Naive B cell (primary cell): ENCODE measurements at places on chromosomes 11 and 22.

- H3K27me3 ChIP-seq, result no peaks in the 10 kb centered on the region
- no peak overlapping the region for H3K4me3 ChIP-seq
- peak; percentile 32 for DNase-seq
- H3K4me1 ChIP-seq, result no peaks in the 10 kb centered on the region
Observed at GRCh38 chr22:27885977-27886842, 32.8 kb downstream of the PITPNB start.

DNA sequence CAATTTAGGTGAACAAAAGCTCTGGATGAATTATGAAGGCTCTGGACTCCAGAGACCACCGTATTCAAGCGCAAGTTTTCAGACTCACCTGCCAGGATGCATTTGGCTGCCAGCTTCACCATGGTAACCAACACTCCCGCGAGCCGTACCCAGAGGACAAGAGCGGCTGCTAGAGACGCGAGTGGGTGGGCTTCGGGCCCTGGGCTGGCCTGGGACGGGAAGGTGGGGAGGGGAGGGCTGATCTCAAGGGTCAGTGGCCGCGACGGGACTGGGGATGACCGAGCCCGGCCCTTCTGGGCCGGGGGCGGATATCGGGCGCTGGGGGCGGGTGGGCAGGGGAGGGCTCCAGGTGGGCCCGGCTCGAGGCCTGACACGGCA, 344 bp downstream of the IFT27 start:
- peak overlapping the region; percentile 93 for H3K4me3 ChIP-seq
- no peaks in the 10 kb centered on the region for H3K27me3 ChIP-seq
- peaks cover 30% of the 10 kb centered on the region for H3K4me1 ChIP-seq

- peaks cover 26% of the 10 kb centered on the region for H3K36me3 ChIP-seq
- no peaks in the 10 kb centered on the region for H3K4me1 ChIP-seq
- H3K4me3 ChIP-seq, result no peak overlapping the region
- H3K27me3 ChIP-seq, result no peaks in the 10 kb centered on the region
- no peak for DNase-seq
Observed at GRCh38 chr11:18000760-18001159, 12.1 kb downstream of the SERGEF start.

DNA sequence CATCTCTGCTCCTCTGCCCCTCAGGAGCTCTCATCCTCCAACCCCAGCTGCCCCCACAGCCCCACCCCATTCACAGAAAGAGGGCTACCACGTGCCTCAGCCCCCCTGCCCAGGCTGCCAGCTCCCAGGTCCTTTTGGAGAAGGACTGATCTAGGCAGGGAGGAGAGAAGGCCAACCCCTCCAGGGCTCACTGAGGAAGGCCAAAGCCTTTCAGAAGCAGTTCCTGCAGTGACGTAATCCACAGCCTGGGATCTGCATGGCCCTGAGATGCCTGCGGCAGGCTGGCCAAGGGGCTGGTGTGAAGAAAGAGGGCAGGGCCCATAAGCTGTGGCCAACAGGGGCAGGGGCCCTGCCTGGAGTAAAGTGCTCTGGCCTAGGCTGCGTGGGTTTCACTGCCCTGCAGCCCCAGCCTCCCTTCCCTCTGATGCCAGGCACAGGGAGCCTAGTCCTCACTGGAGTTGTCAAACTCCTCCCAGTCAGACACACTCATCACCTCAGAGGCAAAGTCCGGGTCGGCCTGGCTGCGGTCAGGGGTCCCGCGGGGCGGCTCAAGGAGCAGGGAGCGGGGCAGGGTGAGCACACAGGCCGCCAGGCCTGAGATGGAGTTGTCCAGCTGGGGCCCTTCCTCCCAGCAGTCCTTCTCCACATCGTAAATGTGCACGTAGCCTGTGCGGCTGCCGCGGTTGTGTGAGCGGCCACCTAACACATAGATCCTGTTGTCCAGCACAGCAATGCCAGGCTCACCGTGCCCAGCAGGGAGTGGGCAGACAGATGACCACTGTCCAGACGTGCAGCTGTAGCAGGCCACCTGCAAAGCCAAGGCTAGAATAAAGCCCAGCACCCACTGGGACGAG, 4.2 kb upstream of the SCARF2 start:
- H3K4me3 ChIP-seq, result no peak overlapping the region
- peaks cover 12% of the 10 kb centered on the region for H3K4me1 ChIP-seq
- H3K36me3 ChIP-seq, result peaks cover 12% of the 10 kb centered on the region

DNA sequence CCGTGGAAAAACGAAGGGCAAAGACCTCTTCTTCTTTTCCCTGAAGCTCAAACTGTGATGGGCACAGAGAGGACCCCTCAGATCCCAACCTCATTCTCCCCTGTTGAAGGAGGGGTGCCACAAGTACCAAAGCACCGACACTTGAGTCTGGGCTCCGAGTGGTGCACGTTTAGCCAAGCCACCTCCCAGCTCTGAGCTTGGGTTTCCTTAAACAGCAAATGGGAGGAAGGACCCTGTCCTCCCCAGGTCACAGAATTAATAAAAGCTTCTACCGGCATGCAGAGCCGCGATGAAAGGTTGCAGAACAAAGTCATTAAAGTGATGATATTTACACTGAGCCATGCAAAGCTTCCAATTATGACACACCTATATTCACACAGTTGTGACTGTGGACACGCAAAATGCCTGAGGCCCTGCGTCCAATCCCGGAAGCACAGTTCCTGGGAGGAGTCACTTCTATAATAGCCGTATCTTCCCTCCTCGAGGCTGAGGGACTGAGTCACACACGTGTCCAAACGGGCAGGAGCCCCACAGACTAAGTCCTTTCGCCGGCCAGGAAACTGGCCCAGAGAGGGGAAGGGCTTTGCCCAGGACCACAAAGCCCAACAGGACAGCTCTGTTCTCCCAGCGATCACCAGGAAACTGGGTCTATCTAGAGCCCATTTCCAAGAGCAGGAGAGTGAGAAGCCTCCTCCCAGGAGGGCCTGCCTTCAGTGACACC, 922 bp upstream of the CSNK1E start:
- peaks cover 25% of the 10 kb centered on the region for H3K4me1 ChIP-seq
- peak overlapping the region; percentile 93 for H3K27ac ChIP-seq
- H3K4me3 ChIP-seq, result peak overlapping the region; percentile 92
- DNase-seq, result no peak

GRCh38 chr22:28009272-28009827, 90.3 kb upstream of the PITPNB start:
- no peak overlapping the region for H3K27ac ChIP-seq
- peak; percentile 61 for DNase-seq
- no peak overlapping the region for H3K4me3 ChIP-seq

DNA sequence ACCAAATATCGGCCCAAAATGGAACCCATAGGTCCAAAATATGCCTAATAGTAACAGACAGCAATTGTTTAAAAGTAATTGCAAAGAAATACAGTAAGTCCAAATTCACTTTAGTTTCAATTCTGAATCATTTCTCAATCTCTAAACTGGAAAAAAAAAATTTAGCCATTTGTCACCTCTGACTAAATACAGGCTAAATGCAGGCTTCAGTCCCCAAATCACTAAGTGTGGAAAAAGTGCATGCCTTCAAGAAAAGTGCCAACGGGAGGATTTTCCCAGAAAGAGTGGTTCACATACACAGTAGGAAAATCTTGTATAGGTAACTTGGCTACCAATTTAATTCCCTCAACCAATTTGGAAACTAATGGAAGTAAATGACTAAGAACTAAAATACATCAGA, 35.7 kb downstream of the SIK3 start:
- H3K4me1 ChIP-seq, result peaks cover 94% of the 10 kb centered on the region
- H3K36me3 ChIP-seq, result no peaks in the 10 kb centered on the region
- no peak for DNase-seq
- H3K27me3 ChIP-seq, result no peaks in the 10 kb centered on the region
- H3K4me3 ChIP-seq, result no peak overlapping the region

GRCh38 chr22:27775758-27776649, 25.6 kb downstream of the MN1 start:
- H3K4me3 ChIP-seq, result no peak overlapping the region
- H3K36me3 ChIP-seq, result no peaks in the 10 kb centered on the region

GRCh38 chr22:20033045-20033706, 12.3 kb downstream of the TANGO2 start:
- no peak for DNase-seq
- H3K36me3 ChIP-seq, result peaks cover 7% of the 10 kb centered on the region
- no peak overlapping the region for H3K4me3 ChIP-seq
- H3K27ac ChIP-seq, result peak overlapping the region; percentile 72
- H3K27me3 ChIP-seq, result no peaks in the 10 kb centered on the region

DNA sequence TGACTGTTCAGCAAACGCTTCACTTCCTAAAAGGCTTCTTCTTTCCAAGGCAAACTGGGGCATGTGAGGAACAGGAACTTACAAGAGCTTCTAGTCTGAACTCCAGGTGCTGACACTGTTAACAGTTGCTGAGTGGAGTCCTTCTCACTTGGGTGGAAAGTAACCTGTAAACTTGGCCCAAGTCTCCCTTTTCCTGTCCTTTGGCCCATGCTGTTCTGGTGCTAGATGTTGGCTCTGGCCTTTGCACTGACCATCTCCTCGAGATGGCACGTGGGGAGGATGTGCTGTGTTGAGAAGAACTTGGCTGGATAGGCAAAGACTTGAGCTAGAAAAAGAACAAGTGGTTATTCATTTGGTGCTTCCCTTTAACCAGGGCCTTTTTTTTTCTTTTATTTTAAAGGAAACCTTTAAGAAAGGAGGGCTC, 53.6 kb downstream of the PTPRJ start:
- peaks cover 74% of the 10 kb centered on the region for H3K4me1 ChIP-seq
- no peak overlapping the region for H3K4me3 ChIP-seq
- no peak overlapping the region for H3K27ac ChIP-seq
- no peak for DNase-seq
- H3K27me3 ChIP-seq, result no peaks in the 10 kb centered on the region

DNA sequence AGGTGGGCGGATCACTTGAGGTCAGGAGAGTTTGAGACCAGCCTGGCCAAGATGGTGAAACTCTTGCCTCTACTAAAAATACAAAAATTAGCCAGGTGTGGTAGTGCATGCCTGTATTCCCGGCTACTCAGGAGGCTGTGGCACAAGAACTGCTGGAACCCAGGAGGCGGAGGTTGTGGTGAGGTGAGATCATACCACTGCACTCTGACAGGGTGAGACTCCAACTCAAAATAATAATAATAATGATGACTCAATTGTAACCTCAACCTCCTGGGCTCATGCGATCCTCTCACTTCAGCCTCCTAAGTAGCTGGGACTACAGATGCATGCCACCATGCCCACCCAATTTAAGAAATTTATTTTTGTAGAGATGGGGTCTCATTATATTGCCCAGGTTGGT, 15.6 kb upstream of the CHRNA10 start:
- H3K27ac ChIP-seq, result no peak overlapping the region
- DNase-seq, result no peak
- peaks cover 23% of the 10 kb centered on the region for H3K36me3 ChIP-seq
- H3K27me3 ChIP-seq, result no peaks in the 10 kb centered on the region

- peak within 1 kb of the TSS; percentile 95 for H3K27ac ChIP-seq
- peaks cover 7% of the 10 kb centered on the region for H3K4me1 ChIP-seq
- no peaks in the 10 kb centered on the region for H3K27me3 ChIP-seq
- no peaks in the 10 kb centered on the region for H3K36me3 ChIP-seq
- H3K4me3 ChIP-seq, result peak within 1 kb of the TSS; percentile 96
- DNase-seq, result peak; percentile 85
Observed at GRCh38 chr22:50342651-50343540, at the start of gene PPP6R2. PPP6R2 (plus strand) TSS chr22:50343327; CDS start chr22:50393909, 50,582 bp downstream.

- peaks cover 63% of the 10 kb centered on the region for H3K27me3 ChIP-seq
- peak overlapping the region; percentile 27 for H3K27ac ChIP-seq
- H3K4me3 ChIP-seq, result no peak overlapping the region
Observed at GRCh38 chr11:128928400-128928799, 14.3 kb downstream of the TP53AIP1 start.

- peaks cover 28% of the 10 kb centered on the region for H3K4me1 ChIP-seq
- DNase-seq, result no peak
- H3K4me3 ChIP-seq, result peak overlapping the region; percentile 95
- H3K27ac ChIP-seq, result peak overlapping the region; percentile 90
- no peaks in the 10 kb centered on the region for H3K27me3 ChIP-seq
Observed at GRCh38 chr11:118998822-118999221, 884 bp downstream of the CENATAC start.

DNA sequence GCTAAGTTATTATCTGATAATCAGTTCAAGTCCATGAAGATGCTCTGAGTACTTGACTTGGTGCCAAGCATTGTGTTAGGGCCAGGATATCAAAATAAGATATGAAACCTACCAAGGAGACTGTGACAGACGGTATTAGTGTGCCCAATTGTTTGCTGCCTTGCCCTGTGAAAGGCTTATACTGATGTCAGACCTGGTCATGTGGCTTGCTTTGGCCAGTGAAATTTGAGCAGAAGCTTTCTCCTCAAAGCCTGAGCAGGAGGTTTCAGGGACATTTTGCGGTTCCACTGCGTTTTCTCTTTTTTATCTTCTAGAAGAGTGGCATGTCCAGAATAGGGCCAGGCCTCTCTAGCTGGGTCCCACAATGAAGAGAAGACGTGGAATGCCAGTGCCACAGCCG, 15.8 kb upstream of the PKNOX2 start:
- no peaks in the 10 kb centered on the region for H3K4me1 ChIP-seq
- H3K27me3 ChIP-seq, result peaks cover 54% of the 10 kb centered on the region
- H3K4me3 ChIP-seq, result no peak overlapping the region

GRCh38 chr22:38203855-38204514, 2.2 kb downstream of the MAFF start:
- DNase-seq, result no peak
- peaks cover 36% of the 10 kb centered on the region for H3K4me1 ChIP-seq

DNA sequence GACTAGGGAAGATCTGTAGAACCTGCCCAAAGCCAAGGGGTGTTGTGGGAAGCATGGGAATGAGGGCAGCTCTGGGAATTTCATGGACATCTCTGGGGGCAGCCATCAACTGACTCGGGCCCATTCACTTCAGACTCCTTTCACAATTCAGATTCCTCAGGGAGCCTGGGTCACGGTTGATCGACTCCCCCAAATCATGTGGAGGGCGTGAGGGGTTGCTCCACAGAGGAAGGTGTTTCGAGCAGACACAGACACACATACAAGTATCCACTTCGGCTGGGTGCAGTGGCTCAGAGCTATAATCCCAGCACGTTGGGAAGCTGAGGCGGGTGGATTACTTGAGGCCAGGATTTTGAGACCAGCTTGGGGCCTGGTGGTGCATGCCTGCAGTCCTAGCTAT, 15.7 kb downstream of the STX3 start:
- H3K27me3 ChIP-seq, result no peaks in the 10 kb centered on the region
- peaks cover 6% of the 10 kb centered on the region for H3K36me3 ChIP-seq

GRCh38 chr22:19059481-19060278, 62.5 kb downstream of the DGCR2 start:
- peaks cover 13% of the 10 kb centered on the region for H3K36me3 ChIP-seq
- H3K4me1 ChIP-seq, result peaks cover 7% of the 10 kb centered on the region
- DNase-seq, result no peak
- peak overlapping the region; percentile 53 for H3K27ac ChIP-seq
- no peaks in the 10 kb centered on the region for H3K27me3 ChIP-seq

- peak overlapping the region; percentile 97 for H3K27ac ChIP-seq
- H3K36me3 ChIP-seq, result no peaks in the 10 kb centered on the region
- H3K27me3 ChIP-seq, result peaks cover 31% of the 10 kb centered on the region
- peak overlapping the region; percentile 94 for H3K4me3 ChIP-seq
- peaks cover 12% of the 10 kb centered on the region for H3K4me1 ChIP-seq
- peak; percentile 27 for DNase-seq
Observed at GRCh38 chr11:103091064-103091800, 728 bp downstream of the DCUN1D5 start.

- H3K27me3 ChIP-seq, result no peaks in the 10 kb centered on the region
- H3K36me3 ChIP-seq, result peaks cover 26% of the 10 kb centered on the region
- H3K27ac ChIP-seq, result no peak overlapping the region
- H3K4me1 ChIP-seq, result peaks cover 19% of the 10 kb centered on the region
Observed at GRCh38 chr11:10498022-10498400, 42.9 kb downstream of the AMPD3 start.

- H3K4me1 ChIP-seq, result peaks cover 26% of the 10 kb centered on the region
- H3K27ac ChIP-seq, result no peak overlapping the region
- no peak for DNase-seq
- no peak overlapping the region for H3K4me3 ChIP-seq
- no peaks in the 10 kb centered on the region for H3K36me3 ChIP-seq
Observed at GRCh38 chr11:126423743-126424142, 68.3 kb downstream of the ST3GAL4 start.
